Stimulated activated CD4-positive, alpha-beta T cell treated with anti-CD3 and anti-CD28 coated beads, Interleukin-1b, Interleukin-23, amount 100 ng/mL, for 1 hour (primary cell): ENCODE measurements at places on chromosomes 3 and 15.

- no peak for DNase-seq
Measured at GRCh38 chr15:42711746-42712145, 25.2 kb downstream of the CDAN1 start.

GRCh38 chr15:71691458-71692417 is 118.6 kb upstream of the NR2E3 start:
- no peak for DNase-seq

GRCh38 chr3:135516143-135516542 is 449.4 kb upstream of the PPP2R3A start:
- no peak for DNase-seq

- DNase-seq: no peak
Measured at GRCh38 chr15:75584121-75584520, 5.0 kb upstream of the PTPN9 start.
